ENCODE measurements at places on chromosomes 6 and 20. TPM values are rescaled to one million over a fixed set of nuclear protein-coding genes. Genes with fewer than 3 reads are reported as not detected.

DNA sequence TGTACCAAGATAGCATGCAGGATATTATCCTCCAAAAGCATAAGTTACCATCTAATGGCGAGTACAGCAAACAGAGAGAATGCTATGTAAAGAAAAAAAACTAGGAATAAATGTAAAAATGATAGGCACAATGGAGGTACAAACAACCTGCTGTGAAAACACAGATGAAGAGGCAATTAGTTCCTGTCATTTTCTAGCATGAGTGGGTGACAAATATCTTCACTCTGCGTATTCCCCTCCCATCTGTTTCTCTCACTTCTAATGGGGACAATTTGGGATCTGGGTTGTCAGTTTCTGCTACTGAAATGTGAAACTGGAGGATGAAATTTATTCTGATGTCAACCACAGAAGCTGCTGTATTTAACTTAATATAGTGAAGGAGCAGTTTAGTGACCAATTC is 11.7 kb upstream of the PTPRK start:
- DNase-seq, result no peak

DNA sequence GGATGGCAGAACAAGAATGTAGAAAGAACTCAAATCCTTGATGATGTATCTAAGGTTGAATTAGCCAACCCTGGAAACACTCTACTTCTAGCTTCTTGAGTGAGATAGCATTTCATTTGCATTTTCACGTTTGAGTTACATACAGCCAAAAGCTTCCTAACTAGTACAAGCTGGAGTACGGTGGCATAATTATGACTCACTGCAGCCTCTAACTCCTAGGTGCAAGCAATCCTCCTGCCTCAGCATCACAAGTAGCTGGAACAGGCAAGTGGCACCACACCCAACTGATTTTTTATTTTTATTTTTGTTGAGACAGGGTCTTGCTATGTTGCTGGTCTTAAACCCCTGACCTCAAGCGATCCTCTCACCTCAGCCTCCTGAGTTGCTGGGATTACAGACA is 36.5 kb upstream of the STK35 start:
- DNase-seq, result no peak

- DNase-seq, result no peak
Measured at GRCh38 chr6:66948106-66948505, 1241.1 kb upstream of the EYS start.

DNA sequence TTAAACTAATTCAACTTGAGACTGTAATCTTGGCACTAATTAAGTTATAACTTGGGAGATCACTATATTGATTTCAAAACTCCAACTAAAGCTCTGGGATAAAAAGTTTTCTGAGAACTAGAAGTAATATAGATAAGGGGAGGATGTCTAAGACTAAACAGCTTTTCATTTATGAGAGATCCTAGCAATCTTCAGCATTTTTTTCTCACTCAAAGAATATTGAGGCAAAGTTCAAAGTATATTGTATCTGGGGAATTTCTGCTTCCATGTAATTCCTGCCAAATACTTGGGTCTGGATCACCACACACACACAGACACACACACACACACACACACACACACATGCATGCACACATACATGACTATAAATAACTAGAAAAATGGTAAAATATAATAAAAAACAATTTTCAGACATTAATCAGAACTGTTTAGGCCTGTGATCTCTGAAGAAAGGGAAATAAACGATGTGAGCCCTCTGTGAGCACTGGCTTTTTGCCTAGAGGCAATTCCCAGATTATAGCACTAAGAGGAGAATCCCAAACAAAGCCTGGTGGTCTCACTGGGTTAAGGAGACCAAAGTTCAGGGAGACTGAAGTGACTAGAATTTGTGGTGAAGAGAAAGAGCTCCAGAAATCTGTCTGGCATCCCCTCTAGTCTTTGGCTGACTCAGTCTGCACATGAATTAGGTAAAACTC is 92.8 kb downstream of the ADAT2 start:
- peak; percentile 67 for DNase-seq

- DNase-seq, result no peak
Measured at GRCh38 chr20:4056880-4057279, 41.5 kb upstream of the RNF24 start.

TFAP2B gene
- polyA plus RNA-seq, result 0.05 TPM

TNNC2 gene
- 6,134 TPM for polyA plus RNA-seq

LAMA5 gene
- 82.6 TPM for polyA plus RNA-seq
